ENCODE measurements at places on chromosomes 7 and 10.
A peak's percentile ranks its signal among the peaks of the same experiment; 100 is the strongest.

DNA sequence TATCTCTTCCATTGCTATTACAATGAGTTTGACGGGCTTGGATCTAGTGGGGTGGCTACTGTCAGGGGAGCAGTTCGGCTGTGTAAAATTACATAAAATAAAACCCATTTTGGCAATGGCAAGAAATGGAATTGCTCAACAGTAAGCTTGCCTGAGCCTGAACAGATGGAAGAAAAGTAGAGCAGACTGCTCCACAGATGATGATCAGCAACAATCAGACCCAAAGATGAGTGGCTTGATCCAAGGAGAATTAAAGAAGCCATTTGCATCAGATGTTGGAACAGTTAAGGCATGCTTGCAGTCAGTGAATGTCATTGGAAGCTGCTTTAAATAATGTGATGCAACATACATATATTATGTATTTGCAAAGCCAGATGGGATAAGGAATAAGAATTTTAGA lies 256.6 kb upstream of the SMIM30 start:
- DNase-seq: no peak

GRCh38 chr7:134632052-134632451 lies 14.6 kb upstream of the BPGM start:
- no peak for DNase-seq

DNA sequence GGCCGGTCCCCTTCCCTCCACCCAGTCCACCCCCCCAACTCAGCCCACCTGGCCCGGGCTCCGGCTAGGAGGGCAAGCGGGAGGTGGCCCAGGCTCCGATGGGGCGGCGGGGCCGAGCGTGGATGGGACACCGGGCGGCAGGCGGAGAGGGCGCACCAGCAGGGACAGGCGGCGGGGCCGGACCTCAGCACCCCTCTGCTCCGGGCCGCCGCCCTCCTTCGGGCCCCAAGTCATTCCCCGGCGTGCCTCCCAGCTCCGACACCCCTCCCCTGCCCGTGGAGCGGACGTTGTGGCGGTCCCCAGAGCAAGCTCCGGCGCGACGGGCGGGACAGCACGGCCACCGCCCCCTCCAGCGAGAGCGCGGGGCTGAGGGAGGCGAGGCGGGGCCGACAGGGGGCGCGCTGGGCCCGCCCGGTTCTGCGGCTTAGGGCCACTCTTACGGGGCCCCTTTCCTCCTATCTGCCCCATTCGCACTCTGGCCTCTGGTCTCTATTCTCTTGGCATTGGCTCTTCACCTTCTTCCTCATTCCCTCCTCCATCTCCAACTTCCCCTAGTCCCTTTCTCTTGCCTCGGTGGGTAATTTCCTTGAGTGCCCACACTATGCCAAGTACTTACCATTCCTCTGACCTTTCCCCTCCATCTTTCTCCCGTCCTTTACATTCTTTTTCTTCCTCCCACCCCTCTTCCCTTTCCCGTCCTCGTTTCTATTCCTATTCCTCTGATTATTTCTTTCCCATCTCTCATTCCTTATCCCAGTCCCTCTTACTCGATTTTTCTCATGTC lies 701 bp upstream of the GBX1 start:
- DNase-seq: no peak

- DNase-seq: no peak
Observed at GRCh38 chr7:150940431-150941102, 37.6 kb downstream of the KCNH2 start.

DNA sequence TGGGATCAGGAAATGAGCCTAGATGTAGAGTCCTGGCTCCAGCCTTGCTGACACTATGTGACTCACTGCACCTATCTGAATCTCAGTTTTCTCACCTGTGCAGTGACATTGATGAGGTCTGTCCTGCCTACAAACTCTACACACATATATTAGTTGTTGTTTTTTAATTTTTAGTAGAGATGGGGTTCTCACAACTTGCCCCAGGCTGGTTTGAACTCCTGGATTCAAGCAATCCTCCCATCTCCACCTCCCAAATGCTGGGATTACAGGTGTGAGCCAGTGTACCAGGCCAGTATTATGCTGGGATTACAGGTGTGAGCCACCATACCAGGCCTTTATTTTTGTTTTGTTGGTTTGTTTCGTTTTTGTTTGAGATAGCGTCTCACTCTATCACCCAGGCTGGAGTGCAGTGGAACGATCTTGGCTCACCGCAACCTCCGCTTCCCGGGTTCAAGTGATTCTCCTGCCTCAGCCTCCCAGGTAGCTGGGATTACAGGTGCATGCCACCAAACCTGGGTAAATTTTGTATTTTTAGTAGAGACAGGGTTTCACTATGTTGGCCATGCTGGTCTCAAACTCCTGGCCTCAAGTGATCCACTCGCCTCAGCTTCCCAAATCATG lies 11.8 kb upstream of the DDIT4 start:
- DNase-seq: no peak

- no peak for DNase-seq
Observed at GRCh38 chr10:124596962-124597845, 135.6 kb downstream of the LHPP start.

- DNase-seq: no peak
Observed at GRCh38 chr10:75955973-75956502, 524.6 kb downstream of the LRMDA start.

DNA sequence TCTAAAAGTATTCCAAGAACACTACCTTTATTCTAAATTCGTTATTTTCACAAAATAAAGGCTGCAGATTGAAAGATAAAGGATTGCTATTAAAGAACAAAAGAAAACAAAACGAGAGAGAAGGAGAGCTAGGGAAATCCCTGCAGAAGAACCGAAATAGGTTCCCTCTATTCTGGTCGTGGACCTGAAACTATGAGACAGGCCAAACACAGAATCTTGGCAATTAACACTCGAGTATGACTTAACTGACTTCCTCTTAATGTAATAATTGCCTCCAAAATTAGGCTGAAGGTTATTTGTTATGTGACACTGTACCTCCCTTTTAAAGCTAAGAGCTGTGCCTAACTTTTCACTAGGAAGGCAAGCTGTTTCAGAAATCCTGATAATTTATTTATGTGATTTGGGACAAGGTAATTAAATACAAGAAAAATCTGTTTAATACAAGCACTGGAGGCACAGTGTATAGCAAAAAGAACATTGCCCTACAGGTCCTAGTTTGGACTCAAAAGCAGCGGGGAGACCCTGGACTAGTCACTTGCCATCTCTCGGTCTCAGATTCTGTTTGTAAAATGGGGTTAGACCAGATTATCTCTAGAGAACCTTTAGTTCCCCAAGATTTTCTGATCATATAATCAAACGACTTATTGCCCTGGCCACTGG lies 11.6 kb downstream of the NAMPT start:
- no peak for DNase-seq

DNA sequence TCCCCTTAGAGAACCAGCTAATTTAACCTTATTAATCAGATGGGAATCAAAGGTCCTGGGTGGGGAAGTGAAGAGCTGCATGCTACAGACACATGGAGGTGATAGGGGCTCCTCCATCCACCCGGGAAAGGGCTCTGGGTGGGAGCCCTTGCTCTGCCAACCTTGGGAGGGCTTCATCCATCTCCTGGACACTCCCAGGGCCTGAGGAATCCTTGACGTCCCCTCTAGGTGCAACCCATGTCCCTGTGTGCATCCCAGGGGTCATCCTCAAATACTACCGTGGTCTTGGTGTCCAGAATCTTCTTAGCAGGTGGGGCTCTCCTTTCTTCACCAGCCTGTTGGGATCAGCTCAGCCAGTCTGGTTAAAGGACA lies 55.4 kb upstream of the IGFBP3 start:
- DNase-seq: no peak

DNA sequence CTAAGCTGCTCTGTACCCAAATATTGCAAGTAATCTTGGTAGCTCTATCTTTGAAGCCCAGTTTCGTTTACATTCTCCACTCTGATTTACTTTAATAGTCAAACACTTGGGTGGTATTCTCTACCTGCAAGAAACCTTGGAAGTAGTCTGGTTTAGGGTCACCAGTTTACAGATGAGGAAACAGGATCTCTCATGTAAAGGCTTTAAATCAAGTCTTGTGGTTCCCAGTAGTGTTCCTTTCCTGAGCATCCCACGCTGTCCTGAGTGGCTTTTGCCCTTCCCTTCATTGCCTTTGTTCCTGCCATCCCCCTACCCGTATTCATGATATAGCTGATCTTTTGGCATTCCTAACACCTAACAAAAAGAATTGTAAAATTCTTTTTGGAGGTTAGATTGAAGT lies 20.3 kb downstream of the EXOC4 start:
- no peak for DNase-seq

DNA sequence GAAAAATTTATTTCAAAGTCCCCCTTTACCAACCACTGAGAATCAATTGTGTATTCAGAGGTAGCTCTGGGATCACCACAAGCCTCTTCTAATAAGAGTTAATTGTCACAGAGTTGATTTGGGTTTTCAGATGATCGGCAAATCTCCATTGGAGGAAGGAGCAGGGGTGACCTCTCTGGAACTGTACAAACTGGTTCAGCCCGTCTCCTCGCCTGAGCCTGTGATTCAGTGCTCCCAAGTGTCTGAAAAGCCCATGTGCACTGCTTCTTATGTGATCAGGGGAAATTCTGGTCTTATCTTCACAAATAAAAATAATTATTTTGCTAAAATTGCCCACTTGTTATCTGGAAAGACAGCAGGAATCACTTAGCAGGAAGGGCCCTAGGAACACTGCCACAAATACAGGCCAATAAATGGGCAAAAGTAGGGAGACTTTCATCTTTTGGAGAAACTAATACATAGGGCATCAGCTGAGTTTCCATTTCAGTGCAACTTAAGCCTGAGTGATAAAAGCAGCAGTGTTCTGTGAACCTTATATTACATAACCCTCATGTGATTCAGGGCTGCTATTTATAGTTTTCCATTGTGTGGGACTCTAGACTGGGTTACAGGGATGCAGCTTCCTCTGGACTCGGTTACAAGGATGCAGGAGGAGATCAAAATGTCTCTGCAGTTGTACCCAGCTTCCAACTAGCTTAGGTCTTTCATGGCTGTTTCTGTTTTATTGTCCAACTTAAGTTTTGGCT lies 32.3 kb downstream of the CDK1 start:
- peak; percentile 82 for DNase-seq

DNA sequence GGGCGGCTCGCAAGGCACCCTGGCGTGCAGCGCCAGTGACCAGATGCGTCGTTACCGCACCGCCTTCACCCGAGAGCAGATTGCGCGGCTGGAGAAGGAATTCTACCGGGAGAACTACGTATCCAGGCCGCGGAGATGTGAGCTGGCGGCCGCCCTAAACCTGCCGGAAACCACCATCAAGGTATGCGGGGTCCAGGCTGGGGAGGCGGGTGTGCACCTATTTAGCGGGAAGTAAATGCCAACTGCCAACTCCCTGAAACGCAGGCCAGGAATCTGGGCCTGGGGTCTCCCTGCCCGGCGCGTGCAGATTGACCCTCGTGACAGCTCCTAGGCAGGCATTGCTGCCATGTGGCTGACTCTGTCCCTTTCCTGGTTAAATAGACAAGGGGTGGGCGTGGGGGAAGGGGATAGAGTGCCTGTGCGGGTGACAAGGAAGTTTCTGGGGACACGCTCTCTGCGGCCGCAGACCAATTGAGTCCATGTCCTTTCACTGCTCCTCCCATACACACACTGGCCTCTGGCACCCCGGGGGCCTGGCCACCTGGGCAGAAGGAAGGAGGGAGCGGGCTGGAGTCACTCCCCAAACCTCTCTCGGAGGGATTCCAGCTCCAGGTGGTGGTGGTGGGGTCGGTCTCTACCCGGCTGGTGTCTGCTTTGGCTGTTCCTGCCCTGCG lies 2.7 kb downstream of the EVX1 start:
- DNase-seq: no peak

GRCh38 chr7:4040109-4040928 lies 641.8 kb upstream of the FOXK1 start:
- DNase-seq: no peak

- DNase-seq: no peak
Observed at GRCh38 chr10:129941199-129942018, 22.7 kb downstream of the EBF3 start.

- DNase-seq: no peak
Observed at GRCh38 chr7:150665089-150665748, 20.3 kb upstream of the GIMAP2 start.

- no peak for DNase-seq
Observed at GRCh38 chr10:132602614-132603013, 65.0 kb downstream of the INPP5A start.

GRCh38 chr10:49407552-49408137 lies 11.8 kb upstream of the DRGX start:
- peak; percentile 89 for DNase-seq

- no peak for DNase-seq
Observed at GRCh38 chr7:26743205-26743604, 121.2 kb downstream of the SKAP2 start.

DNA sequence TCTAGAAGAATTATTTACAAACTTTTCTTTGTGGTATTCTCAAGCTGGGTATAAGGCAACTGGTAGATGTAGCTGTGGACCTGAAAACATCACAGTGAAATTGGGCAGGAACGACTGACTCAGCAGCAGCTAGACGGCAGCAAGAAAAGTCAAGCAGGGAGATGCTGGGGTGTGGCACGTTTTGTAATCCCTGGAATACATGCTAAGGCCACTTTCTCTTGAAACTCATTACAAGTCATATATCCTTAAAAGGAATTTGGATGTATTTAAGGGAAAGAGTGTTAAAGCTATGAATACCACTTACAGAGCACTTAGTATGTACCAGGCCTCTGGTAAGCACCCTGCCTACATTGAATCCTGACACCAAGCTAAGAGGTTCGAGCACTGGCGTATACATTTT lies 17.4 kb downstream of the BEND7 start:
- DNase-seq: no peak

DNA sequence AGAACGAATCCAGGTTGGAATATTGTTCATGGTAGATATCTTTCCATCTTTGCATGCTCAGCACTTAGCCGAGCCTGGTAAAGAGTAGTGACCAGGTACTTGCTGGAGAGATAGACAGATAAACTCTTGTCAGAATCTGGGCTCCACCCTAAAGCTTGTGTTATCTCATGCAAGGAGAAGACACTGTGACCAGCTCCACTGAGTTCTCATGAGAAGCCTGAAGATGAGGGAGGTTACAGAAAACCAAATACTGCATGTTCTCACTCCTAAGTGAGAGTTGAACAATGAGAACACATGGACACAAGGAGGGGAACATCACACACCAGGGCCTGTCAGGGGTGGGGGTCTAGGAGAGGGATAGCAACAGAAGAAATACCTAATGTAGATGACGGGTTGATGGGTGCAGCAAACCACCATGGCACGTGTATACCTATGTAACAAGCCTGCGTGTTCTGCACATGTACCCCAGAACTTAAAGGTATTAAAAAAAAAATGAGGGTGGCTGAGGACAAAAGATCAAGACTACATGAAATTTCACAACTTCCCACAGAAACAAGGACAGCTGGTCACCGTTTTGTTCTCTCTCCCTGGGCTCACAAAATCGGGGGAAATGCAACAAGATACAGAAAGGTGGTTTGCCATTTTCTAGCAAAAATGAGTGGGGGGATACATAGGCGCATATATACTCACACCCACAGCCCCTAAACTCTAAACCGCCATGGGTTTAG lies 17.4 kb downstream of the DLG5 start:
- no peak for DNase-seq

GRCh38 chr10:86345859-86346798 lies 20.5 kb downstream of the GRID1 start:
- no peak for DNase-seq

DNA sequence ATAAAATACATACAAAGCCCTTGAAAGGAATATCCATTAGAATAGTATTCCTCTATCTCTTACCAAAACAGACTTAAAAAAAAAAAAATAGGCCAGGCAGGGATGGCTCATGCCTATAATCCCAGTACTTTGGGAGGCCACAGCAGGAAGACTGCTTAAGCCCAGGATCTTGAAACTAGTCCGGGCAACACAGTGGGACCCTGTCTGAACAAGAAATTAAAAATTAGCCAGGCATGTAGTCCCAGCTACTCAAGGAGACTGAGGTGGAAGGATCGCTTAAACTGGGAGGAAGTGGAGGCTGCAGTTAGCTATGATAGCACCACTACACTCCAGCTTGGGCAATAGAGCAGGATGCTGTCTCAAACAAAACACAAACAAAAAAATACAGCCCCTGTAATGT lies 9.6 kb downstream of the PDLIM1 start:
- no peak for DNase-seq

Data from choroid plexus epithelial cell (primary cell).